ENCODE measurements at places on chromosomes 13 and 19. TPM values are rescaled to one million over a fixed set of nuclear protein-coding genes. Genes with fewer than 3 reads are reported as not detected.

Gene AXL
- 185 TPM for total RNA-seq

Gene ZNF234
- 5.0 TPM for total RNA-seq

Gene SH2D3A
- not detected for total RNA-seq

Gene CGB5
- total RNA-seq, result 12.3 TPM

Gene ASPDH
- total RNA-seq, result not detected

Gene ONECUT3
- not detected for total RNA-seq
